NCI-H1092 (cell line): ENCODE measurements at places on chromosomes 2 and 18.

GRCh38 chr2:121947674-121948073 lies 192.2 kb downstream of the TSN start:
- DNase-seq, result no peak

GRCh38 chr2:100413571-100413970 lies 3.9 kb downstream of the CHST10 start:
- no peak for DNase-seq

- no peak for DNase-seq
Measured at GRCh38 chr2:174395969-174396630, 570 bp downstream of the SCRN3 start.

- no peak for DNase-seq
Measured at GRCh38 chr2:69465513-69466456, 28.6 kb upstream of the NFU1 start.

DNA sequence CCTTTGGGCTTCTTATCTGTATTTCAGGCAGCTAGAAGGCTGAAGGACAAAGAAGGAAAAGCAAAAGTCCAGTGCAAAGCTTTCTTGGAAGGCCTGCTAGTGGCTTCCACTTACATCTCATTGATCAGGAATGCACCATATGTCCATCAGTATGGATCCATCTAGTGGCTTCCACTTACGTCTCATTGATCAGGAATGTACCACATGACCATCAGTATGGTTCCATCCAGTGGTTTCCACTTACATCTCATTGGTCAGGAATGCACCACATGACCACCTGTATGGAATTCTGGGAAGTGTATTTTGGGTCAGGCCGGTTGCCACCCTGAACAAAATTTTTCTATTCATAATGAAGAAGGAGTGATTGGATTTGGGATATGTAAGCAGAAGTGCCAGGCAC lies 70.6 kb downstream of the LYPD6 start:
- DNase-seq, result no peak

GRCh38 chr2:183248866-183249567 lies 124.8 kb downstream of the NUP35 start:
- DNase-seq, result no peak

DNA sequence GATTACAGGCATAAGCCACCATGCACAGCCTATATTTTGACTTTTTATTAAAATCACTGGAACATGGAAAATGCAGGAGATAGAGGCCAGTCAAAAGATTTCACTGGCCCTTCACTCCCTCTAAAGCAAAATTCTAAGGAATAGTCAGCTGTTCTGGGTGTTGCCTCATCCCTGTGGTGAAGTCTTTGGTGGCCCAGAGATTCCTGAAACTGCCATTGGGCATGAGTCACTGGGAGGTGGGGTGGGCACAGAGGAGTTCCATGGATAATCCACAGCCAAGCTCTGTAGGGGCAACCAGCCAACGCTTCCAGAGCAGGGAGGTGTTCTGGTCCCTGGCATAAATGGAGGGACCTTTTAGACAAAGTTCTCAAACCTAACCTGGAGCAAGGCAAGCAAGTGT lies 89.7 kb upstream of the TTC39C start:
- no peak for DNase-seq

DNA sequence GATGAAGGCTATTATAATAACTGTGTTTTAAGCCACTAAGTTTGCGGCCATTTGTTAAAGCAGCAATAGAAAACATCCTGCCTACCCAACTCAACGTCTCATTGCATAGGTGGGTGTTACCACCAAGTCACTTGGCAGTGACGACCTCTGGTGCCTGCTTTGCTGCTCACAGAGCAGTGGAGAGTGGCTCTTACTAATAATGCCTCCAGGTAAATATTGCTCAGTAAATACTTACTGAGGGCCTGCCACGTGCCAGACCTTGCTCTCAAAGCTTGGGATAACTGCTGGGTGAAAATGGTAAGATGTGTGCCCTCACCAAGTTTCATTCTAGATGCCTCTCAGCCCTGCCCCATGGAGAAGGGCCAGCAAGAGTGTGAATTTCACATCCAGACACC lies 27.7 kb downstream of the ITGA6 start:
- DNase-seq, result no peak

DNA sequence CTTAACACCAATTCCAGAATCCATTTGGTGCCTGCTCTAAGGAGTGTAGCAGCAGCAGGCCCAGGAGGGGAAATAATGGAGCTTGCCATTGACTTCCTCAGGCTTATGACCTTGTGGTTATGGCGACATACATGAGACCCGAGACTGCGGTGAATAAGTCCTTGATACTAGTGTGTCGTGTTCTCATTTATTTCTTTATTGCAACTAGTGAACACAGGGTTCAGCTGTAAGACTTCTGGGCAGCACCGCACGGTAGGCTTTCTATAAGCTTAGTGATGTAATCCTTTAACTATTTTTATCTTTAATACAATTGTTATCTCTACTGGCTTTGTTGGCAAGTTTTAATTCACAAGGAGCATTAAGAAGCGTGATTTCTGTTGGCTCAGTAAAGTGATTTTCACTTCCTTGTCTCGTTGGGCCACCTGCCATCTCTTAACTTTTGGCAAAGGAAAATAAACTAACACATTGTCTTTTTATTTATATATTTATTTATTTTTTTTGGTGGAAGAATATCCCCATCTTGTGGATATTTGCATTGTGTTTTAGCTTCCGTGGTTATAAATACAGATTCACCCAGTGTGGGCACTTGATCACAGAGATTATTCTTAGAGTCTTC lies 139.8 kb downstream of the LTBP1 start:
- no peak for DNase-seq

DNA sequence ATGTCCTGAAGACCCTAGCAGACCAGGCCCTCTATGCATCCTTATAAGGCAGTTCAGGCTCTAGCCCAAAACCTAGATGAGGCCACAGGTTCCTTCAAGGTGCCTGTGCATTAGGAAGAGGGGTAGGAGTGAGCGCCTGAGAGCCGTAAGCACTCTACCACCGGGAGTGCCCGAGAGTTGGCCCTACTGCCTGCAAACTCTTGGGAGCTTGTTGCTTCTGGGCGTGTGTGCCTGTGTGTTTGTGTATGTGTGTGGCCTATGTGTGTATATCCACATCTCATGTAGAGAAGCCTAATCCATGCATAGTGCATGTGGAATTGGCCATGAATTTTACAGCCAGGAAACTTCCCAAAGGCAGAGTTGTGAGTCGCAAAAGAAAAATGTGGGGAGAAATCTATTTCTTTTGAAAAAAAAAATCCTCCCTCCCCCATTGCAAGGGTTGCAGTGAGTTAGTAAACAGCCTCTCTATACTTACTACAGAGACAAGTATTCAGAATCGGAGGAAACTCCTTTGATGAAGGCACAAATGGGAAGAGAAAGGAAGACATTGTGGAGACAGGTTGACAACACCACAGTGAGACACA lies 96.8 kb downstream of the ADD2 start:
- no peak for DNase-seq

- no peak for DNase-seq
Measured at GRCh38 chr2:3785220-3785889, 82.0 kb downstream of the DCDC2C start.

GRCh38 chr18:39843546-39843945 lies 2111.5 kb upstream of the PIK3C3 start:
- no peak for DNase-seq

DNA sequence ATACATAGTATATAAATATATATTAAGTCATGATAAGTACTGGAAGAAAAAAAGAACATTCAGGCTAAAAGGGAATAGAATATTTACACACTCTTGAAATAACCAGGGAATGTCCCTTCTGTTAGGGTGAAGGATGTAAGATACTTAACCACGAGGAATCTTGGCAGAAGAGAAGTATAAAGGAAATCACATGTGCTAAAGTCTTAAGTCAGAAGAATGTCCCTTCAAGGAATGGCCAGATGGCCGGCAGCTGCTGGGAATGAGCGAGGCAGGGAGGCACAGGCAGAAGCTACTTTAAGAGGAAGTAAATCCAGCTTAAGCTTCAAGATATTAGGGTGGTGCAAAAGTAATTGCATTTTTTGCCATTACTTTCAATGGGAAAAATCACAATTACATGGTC lies 5.5 kb downstream of the CCDC102B start:
- no peak for DNase-seq

DNA sequence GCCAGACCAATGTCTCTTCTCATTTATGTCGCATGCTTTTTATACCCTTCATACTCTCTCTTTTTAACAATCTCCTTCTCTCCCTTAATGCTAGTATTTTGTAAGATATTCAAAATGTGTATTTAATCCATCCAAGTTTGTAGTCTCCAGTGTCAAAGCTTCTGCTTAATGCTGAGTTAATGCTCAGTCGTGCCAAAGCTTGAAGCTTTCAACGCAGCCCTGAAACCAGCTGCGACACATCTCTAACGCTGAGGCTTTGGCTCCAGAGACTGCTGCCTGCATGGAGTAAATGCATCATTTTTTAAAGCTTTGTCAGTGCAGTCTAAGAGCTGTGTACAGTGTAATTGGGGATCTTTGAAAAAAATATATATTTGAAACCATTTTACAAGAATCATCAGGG lies 2108.8 kb upstream of the PIK3C3 start:
- DNase-seq, result no peak

DNA sequence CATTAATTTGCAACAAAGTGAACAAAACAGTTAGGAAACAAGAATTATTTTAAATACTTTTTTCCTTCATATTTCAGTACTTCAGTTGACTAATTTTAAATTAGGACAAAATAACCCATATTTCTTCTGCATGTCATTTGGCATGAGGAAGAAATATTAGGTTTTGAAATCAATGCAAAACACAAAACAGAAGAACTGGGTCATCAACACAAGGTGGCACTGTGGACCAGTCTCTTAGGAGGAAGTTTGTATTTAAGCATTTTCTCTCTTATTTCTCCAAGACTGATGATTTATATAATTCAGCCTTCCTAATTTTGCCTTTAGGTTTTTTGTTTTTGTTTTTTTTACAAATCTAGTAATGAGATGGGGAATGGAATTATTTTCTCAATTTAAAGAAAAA lies 352.8 kb upstream of the KCNH7 start:
- no peak for DNase-seq

GRCh38 chr18:12820506-12820905 lies 63.5 kb downstream of the PTPN2 start:
- no peak for DNase-seq

GRCh38 chr2:81481242-81481993 lies 1176.9 kb upstream of the LRRTM1 start:
- peak; percentile 52 for DNase-seq

DNA sequence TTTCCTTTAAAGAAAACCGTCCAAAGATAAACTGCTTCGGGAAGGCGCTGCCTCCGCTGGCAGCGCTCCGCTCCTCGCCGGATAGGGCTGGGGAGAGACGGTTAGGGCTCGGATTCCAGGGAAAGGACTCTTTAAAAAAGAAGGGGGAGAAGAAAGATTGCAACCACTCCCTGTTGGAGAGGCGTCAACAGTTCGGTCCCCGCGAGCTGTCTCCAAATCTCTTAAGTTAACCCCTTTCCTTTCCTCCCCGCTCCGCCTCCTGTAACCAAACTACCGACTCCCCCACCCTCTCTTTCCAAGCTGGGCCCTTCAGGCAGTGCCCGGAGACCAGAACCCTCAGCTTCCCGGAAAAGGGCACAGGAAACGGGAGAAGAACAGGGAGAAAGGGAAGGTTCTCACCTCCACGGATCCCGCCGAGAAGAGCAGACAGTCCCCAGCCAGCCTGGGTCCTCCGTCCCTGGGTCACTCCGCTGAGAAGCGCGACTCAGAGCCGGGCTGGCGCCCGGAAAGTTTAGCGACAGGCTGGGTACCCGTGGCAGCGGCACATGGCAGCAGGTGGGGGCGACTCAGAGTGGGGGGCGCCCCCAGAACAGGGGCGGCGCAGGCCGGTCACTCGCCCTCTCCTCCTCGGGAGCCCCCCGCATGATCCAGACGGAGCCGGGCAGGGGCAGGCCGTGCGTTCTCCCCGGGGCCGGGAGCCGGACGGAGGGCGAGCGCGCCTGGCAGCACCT lies 675 bp downstream of the FZD5 start:
- DNase-seq, result no peak

- no peak for DNase-seq
Measured at GRCh38 chr2:105411720-105412407, 13.0 kb upstream of the FHL2 start.

DNA sequence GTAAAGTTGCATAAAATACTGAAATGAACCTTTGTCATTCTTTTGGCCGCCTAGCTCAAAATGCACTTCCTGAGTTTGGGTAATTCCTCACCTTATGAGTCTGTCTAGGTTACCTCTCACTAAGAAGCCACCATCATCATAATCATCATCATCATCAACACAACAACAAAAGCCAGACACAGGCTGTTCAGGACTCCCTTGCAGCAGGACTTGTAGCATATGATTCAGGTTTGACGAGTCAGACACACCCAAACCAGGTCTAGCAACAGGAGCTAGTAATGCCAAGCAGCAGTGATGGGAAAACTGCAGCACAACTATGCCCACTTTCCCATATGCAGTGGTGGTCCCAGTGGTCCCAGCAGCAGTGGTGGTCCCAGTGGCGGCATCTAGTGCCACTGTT lies 2.8 kb upstream of the SGO2 start:
- no peak for DNase-seq

DNA sequence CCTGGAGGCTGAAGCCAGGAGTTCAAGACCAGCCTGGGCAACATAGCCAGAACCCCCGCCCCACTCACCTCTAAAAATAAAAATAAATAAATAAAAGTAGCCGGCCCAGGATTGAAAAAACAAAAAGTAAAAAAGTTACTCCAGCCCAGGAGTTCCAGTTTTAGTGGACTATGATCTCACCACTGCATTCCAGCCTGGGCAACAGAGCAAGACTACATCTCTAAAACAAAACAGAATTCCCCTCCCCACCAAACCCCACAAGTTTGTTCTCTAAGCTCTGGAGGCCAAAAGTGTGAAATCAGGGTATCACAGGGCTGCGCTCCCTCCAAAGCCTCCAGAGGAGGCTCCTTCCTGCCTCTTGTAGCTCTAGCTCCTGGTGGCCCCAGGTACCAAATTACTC lies 1.7 kb downstream of the D2HGDH start:
- no peak for DNase-seq

- no peak for DNase-seq
Measured at GRCh38 chr18:59033359-59033758, 106.3 kb upstream of the SEC11C start.

GRCh38 chr2:69625078-69625795 lies 18.3 kb downstream of the AAK1 start:
- no peak for DNase-seq

- DNase-seq, result no peak
Measured at GRCh38 chr2:25160376-25160775, 8.0 kb downstream of the POMC start.

- no peak for DNase-seq
Measured at GRCh38 chr2:234565842-234566619, 69.2 kb upstream of the ARL4C start.

DNA sequence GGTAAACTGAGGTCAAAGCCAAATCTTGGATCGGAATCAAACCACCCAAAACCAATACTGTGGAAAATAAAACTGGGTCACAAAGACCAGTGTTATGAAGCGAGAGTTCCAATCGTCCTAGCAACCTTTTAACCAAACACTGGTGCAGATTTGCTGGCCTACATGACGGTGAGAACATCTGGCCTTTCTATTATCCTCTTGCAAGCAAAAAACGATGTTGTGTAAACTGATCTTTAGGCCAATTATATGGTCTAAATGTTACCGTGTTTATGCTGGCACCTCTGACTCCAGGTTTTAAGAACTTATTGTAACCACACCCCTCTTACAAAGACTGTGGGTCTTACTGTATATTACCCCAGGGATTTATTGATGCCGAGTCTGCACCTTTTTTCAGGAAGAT lies 145.9 kb downstream of the GFPT1 start:
- peak; percentile 12 for DNase-seq
